Activated CD4-positive, alpha-beta T cell treated with anti-CD3 and anti-CD28 coated beads, Interleukin-2, amount 10 ng/mL, durations not matched to agents 7 days and 5 days (primary cell): ENCODE measurements at places on chromosomes 6 and 20. TPM values are rescaled to one million over a fixed set of nuclear protein-coding genes. Genes with fewer than 3 reads are reported as not detected.

The HELZ2 gene
- 95.5 TPM for total RNA-seq

The FKBP1C gene
- 0.92 TPM for total RNA-seq

The COL21A1 gene
- total RNA-seq = not detected

The CRNKL1 gene
- 23.2 TPM for total RNA-seq

The PHF20 gene
- total RNA-seq = 49.0 TPM

The TSBP1 gene
- not detected for total RNA-seq

The GPR6 gene
- not detected for total RNA-seq

DNA sequence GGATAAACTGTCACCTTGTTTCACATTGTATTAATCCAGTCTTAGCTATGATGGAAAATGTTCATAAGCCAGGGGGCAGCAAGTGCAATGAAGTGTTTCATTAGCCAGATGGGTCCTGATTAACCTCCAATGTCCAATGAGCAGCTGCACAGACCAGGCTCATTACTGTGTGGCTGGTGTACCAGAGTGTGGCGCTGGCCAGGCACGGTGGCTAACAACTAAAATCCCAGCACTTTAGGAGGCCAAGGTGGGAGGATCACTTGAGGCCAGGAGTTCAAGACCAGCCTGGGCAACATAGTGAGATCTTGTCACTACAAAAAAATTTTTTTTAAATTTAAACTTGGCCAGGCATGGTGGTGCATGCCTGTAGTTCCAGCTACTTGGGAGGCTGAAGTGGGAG, 201.7 kb upstream of the FOXQ1 start:
- H3K36me3 ChIP-seq = no peaks in the 10 kb centered on the region
- H3K27me3 ChIP-seq = peaks cover 8% of the 10 kb centered on the region
- no peak for DNase-seq
- H3K4me3 ChIP-seq = no peak overlapping the region
- H3K27ac ChIP-seq = no peak overlapping the region

- no peak overlapping the region for H3K4me3 ChIP-seq
- no peaks in the 10 kb centered on the region for H3K36me3 ChIP-seq
- H3K27me3 ChIP-seq = no peaks in the 10 kb centered on the region
- H3K4me1 ChIP-seq = no peaks in the 10 kb centered on the region
Observed at GRCh38 chr6:81999826-82000225, 247.3 kb upstream of the TENT5A start.

DNA sequence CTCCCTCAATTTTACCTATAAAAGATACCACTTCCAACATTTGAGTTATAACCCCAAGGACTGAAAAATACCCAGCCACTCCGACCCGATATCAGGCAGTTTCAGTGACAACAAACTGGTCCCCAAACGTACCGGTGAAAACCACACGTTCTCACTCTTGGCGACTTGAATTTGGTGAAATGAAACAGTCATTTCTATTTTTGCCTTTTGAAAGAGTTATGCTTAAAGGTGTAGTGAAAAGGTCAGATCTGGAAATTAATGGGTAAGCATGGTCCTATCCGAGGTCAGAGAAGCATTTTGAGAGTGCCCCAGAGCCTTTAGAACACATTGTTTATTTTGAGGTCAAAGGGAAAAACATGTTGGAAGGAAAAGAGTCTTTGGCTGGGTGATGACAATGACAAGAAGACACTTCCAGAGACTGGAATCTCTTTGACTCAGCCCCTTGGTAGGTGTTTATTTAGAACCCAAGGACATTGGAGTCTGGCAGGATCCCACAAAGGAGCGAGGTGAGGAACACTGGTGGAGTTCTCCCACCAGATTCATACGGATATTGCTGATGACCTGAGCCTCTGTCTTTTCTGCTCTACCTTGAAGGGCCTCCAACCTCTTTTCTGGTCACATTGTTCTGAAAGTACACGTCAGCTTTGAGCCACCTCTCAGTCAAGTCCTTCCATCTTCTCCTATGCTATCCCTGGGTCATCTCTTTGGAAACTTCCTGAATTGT, 235.0 kb downstream of the GMPR start:
- no peaks in the 10 kb centered on the region for H3K27me3 ChIP-seq
- no peak overlapping the region for H3K4me3 ChIP-seq
- H3K36me3 ChIP-seq = peaks cover 34% of the 10 kb centered on the region
- H3K27ac ChIP-seq = peak overlapping the region; percentile 47
- no peak for DNase-seq
- H3K4me1 ChIP-seq = peaks cover 79% of the 10 kb centered on the region

- no peak overlapping the region for H3K27ac ChIP-seq
- no peak for DNase-seq
- peaks cover 7% of the 10 kb centered on the region for H3K27me3 ChIP-seq
- no peak overlapping the region for H3K4me3 ChIP-seq
- H3K4me1 ChIP-seq = peaks cover 29% of the 10 kb centered on the region
- H3K36me3 ChIP-seq = no peaks in the 10 kb centered on the region
Observed at GRCh38 chr6:30537931-30538330, 18.4 kb downstream of the GNL1 start.

GRCh38 chr20:41017448-41018042, 11.1 kb upstream of the TOP1 start:
- no peak overlapping the region for H3K27ac ChIP-seq
- DNase-seq = no peak
- H3K27me3 ChIP-seq = peaks cover 8% of the 10 kb centered on the region
- no peak overlapping the region for H3K4me3 ChIP-seq
- H3K4me1 ChIP-seq = peaks cover 5% of the 10 kb centered on the region

- H3K27me3 ChIP-seq = peaks cover 4% of the 10 kb centered on the region
- no peak overlapping the region for H3K4me3 ChIP-seq
- H3K27ac ChIP-seq = no peak overlapping the region
- peak; percentile 9 for DNase-seq
- no peaks in the 10 kb centered on the region for H3K36me3 ChIP-seq
Observed at GRCh38 chr20:60206259-60206658, 248.0 kb downstream of the CDH26 start.

- H3K4me3 ChIP-seq = peak within 1 kb of the TSS; percentile 82
- H3K36me3 ChIP-seq = no peaks in the 10 kb centered on the region
- H3K27ac ChIP-seq = peak within 1 kb of the TSS; percentile 93
- peaks cover 28% of the 10 kb centered on the region for H3K4me1 ChIP-seq
Observed at GRCh38 chr6:143060806-143061596, at the start of gene AIG1. Gene AIG1 (plus strand): TSS chr6:143060889. CDS start chr6:143060926, 37 bp downstream.

DNA sequence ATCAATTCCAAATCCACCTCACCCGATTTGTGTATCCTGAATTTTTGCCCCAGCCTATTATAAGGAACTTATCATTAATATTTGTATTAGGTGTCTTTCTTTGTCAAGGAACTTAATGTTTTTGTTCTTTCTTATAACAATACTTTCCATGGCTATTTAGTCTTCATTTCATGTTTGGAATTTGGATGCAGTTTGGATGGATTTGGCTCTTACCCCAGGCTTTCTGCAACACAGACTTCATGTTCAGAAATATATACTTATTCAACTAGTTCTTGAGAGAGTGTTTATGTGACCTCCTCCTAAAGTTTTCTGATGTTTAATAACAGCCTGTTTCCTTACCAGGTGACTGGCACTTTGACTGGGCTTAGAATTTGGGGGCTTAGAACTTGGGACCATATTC, 35.9 kb upstream of the TOX2 start:
- no peak for DNase-seq
- no peak overlapping the region for H3K4me3 ChIP-seq
- peaks cover 33% of the 10 kb centered on the region for H3K27me3 ChIP-seq
- H3K4me1 ChIP-seq = peaks cover 1% of the 10 kb centered on the region

DNA sequence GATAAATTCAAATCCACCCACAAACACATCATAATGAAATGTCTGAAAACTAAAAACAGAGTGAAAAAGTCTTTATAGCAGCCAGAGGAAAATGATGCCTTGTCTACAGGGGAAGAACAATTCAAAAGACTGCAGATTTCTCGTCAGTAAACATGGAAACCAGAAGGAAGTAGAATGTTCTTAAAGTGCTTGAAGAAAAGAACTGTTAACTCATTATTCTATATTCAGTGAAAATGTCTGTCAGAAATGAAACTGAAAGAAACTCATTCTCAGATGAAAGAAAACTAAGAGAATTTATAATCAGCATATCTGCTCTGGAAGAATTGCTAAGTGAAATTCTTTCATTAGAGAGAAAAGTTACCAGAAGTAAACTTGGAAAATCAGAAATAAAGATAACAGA, 416.1 kb downstream of the TBC1D32 start:
- H3K4me1 ChIP-seq = peaks cover 2% of the 10 kb centered on the region
- no peak overlapping the region for H3K4me3 ChIP-seq
- peaks cover 2% of the 10 kb centered on the region for H3K27me3 ChIP-seq
- no peak overlapping the region for H3K27ac ChIP-seq
- no peak for DNase-seq

- no peaks in the 10 kb centered on the region for H3K27me3 ChIP-seq
- DNase-seq = no peak
- H3K4me3 ChIP-seq = no peak overlapping the region
- peaks cover under 1% of the 10 kb centered on the region for H3K4me1 ChIP-seq
- H3K27ac ChIP-seq = no peak overlapping the region
- peaks cover 32% of the 10 kb centered on the region for H3K36me3 ChIP-seq
Observed at GRCh38 chr6:143867236-143867635, 3.0 kb downstream of the ZC2HC1B start.

DNA sequence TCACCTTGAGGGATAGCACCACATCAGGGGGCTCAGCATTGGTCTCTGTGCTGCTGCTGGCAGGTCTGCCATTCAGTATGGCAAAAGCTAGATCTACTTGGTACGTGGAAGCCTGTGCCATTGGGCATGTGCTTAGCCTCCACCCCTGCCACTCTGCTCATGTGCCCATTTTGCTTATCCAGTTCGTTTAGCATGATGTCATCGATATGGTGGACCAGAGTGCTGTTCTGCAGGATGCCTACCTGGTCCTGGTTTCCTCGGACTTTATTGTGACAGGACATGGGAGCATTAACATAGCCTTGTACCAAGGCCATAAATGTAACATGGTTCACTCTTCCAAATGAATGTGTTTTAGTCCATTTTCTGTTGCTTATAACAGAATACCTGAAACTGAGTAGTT, 67.4 kb upstream of the BMP6 start:
- no peaks in the 10 kb centered on the region for H3K4me1 ChIP-seq
- H3K36me3 ChIP-seq = no peaks in the 10 kb centered on the region
- no peak overlapping the region for H3K27ac ChIP-seq
- no peak for DNase-seq
- peaks cover 9% of the 10 kb centered on the region for H3K27me3 ChIP-seq

DNA sequence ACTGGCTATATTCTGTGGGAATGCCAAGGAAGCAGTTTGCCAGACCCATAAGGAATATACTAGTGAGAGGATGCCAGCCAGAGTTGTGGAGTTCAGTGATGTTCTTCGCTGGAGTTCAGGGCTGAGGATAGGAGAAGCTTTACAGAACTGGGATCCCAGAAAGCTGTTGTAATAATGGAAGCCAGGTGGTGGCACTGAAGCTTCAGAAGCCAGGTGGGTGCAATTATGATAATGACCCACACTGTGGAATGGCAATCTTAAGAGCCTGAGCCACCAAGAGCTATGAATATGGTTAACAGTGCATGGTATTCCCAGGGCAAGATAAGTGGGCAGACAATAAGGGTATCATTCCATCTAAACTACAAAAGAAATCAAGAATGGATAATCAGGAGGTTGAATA, 25.1 kb upstream of the ENPP1 start:
- H3K36me3 ChIP-seq = no peaks in the 10 kb centered on the region
- H3K27ac ChIP-seq = no peak overlapping the region
- no peak for DNase-seq
- peaks cover 9% of the 10 kb centered on the region for H3K27me3 ChIP-seq

GRCh38 chr6:7051780-7052442, 55.9 kb upstream of the RREB1 start:
- DNase-seq = peak; percentile 26
- H3K27ac ChIP-seq = no peak overlapping the region
- no peak overlapping the region for H3K4me3 ChIP-seq

- H3K4me3 ChIP-seq = no peak overlapping the region
- DNase-seq = no peak
- H3K27ac ChIP-seq = no peak overlapping the region
- peaks cover 10% of the 10 kb centered on the region for H3K27me3 ChIP-seq
- no peaks in the 10 kb centered on the region for H3K36me3 ChIP-seq
Observed at GRCh38 chr6:112148103-112148502, 60.7 kb downstream of the FAM229B start.

DNA sequence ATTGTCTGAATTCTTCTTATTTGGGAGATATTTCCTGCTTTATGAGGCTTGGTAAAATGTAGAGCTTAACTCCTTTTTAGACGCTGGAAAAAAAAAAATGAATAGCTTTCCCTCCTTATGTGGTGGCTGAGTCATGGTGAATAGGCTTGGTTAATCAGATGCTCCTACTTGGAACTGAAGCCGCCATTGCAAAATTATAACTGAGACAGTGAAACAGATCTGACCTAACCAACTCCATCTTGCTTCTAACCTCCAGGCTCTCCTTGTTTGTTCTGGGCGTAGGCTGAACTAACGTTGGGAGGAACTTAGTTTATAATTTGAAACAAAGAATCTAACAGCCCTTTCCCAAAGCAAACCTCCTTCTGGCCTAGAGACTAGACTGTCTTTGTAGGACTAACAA, 43.2 kb upstream of the PLCB4 start:
- no peaks in the 10 kb centered on the region for H3K36me3 ChIP-seq
- H3K27me3 ChIP-seq = no peaks in the 10 kb centered on the region

GRCh38 chr6:134171517-134171916, 119.1 kb upstream of the SLC2A12 start:
- H3K27me3 ChIP-seq = peaks cover 6% of the 10 kb centered on the region
- no peak overlapping the region for H3K4me3 ChIP-seq
- peaks cover 36% of the 10 kb centered on the region for H3K4me1 ChIP-seq
- peaks cover 40% of the 10 kb centered on the region for H3K36me3 ChIP-seq
- H3K27ac ChIP-seq = no peak overlapping the region

GRCh38 chr6:13814938-13815575, 700 bp upstream of the MCUR1 start:
- DNase-seq = no peak
- H3K27me3 ChIP-seq = peaks cover 10% of the 10 kb centered on the region
- peak overlapping the region; percentile 90 for H3K27ac ChIP-seq
- H3K4me1 ChIP-seq = peaks cover 29% of the 10 kb centered on the region
- H3K36me3 ChIP-seq = peaks cover 3% of the 10 kb centered on the region

DNA sequence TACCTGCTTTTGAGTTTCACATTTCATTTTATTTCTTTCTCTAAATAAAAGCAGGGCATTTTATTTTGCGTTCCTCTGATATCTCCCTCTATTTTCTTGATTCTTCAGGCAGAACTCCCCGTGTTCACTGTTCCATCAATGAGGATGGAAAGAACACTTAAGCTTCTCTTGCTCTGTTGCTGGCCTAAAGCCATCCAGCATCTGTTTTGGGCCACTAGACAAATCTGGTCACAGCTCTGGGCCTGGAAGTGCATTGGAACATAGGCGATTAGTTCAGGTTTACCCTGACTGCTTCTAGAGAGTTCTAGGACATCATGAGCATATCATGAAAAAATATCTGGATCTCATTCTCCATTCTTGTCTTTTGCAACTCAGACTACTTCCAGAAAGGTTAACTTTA, 611.2 kb downstream of the UTRN start:
- no peak for DNase-seq
- no peaks in the 10 kb centered on the region for H3K4me1 ChIP-seq
- no peak overlapping the region for H3K4me3 ChIP-seq
- no peaks in the 10 kb centered on the region for H3K36me3 ChIP-seq
- H3K27ac ChIP-seq = no peak overlapping the region

DNA sequence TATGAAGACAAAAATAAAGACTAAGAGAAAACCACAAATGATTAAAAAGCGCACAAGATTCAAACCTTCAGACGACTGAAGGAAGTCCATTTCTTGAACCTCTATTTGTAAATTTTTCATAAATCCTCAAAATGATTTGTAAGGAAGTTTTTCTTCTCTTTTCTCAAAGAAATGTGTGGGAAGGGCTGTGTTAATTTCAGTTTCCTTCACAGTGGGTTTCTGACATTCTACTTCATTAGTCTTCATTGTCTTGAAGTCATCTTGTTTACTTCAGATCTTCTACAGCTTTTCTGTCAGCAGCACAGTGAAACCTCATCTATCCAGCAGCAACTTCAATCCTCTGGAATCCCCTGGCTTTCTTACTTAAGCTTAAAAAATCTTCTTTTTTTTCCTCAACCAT, 87.6 kb upstream of the MYLIP start:
- H3K36me3 ChIP-seq = no peaks in the 10 kb centered on the region
- no peaks in the 10 kb centered on the region for H3K27me3 ChIP-seq
- no peak overlapping the region for H3K4me3 ChIP-seq
- H3K4me1 ChIP-seq = no peaks in the 10 kb centered on the region
